ENCODE measurements at places on chromosomes 2 and 18. TPM values are rescaled to one million over a fixed set of nuclear protein-coding genes. Genes with fewer than 3 reads are reported as not detected.

GRCh38 chr2:188526701-188527100, 235.0 kb downstream of the GULP1 start:
- no peak for DNase-seq

- no peak for DNase-seq
These were observed 175.2 kb downstream of the TNS1 start for GRCh38 chr2:217827430-217828201.

GRCh38 chr2:138621139-138621538, 119.6 kb downstream of the SPOPL start:
- DNase-seq: no peak

- no peak for DNase-seq
These were observed 209.1 kb downstream of the TNS1 start for GRCh38 chr2:217793566-217794132.

DNA sequence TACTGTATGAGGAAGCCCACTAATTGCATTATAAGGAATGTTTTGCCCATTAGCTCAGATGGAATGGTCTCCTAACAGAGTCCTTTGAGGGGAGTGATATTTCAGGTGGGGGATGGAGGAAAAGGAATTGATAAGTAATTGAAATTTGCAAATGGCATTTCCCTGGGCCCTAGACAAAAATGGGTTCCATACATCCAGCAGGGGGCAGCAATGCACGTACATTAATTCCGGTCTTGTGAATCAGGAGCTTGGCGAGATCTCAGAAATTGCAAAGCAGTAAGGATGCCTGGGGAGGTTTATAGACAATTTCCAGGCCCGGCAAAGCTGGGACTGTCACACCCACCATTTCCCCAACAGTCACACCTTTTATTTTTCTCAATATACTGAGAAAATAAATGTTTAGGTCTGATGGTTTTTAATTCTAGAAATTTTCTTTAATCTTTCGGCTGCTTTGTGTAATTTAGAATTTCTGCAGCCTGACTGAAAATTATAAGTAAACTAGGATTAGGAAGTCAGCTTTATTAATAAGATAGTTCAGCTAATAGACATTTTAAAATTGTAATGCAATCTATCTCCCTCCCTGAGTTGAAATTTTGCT, 122.8 kb downstream of the LYPD1 start:
- peak; percentile 81 for DNase-seq

SERPINB10 gene
- total RNA-seq: not detected

TRIM43 gene
- not detected for total RNA-seq

MC5R gene
- total RNA-seq: 0.31 TPM
